ENCODE measurements at places on chromosomes 1 and 21.

- DNase-seq: no peak
These were observed 953 bp downstream of the PTPRU start for GRCh38 chr1:29237129-29237821.

- DNase-seq: no peak
These were observed 477.5 kb downstream of the PTPRU start for GRCh38 chr1:29713857-29714256.

GRCh38 chr1:11707621-11708276 is 16.2 kb downstream of the DRAXIN start:
- DNase-seq: no peak

DNA sequence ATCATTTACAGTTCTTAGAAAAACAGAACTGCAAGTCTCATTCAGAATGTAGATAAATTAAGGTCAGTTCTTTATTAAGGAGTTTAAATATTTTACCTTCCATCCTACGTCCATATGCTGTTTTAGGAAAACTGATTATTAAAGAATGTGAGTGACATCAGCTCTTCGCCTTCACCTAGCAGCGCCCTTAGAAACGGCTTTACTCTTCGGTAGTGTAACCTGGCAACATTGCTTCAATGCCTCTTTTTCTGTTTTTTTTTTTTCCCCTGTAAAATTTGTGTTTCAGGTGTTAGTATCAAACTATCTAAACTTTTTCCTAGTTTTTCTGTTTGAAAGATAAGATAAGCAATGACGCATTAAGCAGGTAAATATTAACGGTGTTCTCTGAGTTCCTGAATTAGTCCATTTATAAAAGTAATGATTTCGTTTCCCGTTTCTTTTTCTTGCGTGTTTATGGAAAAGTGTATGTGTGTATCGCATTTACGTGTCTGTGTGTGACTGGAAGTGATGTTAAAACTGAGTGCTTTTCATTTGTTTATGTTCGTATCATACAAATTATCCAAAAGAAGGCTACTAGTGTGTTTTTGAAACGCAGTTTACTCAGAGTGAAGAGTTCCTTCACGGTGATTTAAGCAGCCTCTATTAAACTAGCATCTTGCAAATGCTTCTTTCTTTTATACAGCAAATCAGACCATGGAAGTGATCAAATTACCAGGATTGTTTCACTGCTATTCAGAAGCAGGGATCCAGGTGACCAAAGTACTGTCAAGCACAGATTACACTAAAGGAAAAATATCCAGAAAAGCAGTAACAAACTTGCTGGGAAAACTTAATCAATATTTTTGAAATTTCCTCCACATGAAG is 139.0 kb downstream of the SDCCAG8 start:
- DNase-seq: no peak

DNA sequence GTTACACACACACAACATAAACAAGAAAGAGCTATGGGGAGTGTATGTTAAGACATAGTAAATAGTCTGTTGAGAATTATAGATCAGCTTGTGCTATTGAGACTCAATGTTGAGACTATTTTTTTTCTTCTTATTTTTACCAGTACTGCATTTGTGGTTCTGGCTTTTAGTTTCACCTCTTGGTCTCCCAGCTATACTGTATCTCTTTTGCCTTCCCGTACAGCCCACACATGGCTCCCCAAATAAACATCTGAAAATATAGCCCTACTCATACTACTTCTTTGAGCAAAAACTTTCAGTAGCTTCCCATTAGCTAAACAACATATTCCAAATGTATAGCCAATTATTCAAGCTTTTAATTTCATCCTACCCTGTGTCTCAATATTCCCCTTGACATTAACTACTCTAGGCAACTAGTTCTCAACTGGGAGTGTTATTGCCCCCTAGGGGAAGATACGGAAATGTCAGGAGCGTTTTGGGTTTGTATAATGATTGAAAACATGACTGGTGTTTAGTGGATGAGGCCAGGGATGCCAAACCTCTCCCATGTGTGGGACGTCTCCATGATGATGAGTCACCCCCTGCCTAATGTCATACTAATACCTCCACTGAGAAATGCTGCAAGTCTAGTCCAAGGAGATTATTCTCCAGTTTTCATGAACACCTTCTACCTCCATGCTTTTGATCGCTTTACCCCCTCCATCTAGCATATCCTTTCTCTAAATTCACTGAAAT is 6.8 kb downstream of the RPE65 start:
- DNase-seq: peak; percentile 19

DNA sequence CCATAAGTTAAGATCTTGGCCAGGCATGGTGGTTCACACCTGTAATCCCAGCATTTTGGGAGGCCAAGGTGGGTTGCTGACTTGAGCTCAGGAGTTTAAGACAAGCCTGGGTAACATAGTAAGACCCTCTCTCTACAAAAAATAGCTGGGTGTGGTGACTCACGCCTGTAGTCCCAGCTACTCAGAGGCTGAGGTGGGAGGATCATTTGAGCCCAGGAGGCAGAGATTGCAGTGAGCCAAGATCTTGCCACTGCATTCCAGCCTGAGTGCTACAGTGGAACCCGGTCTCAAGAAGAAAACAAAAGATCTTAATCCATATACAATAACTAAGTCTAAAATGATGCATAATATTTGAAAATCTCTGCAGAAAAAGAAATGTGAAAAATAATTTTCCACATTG is 165.5 kb upstream of the NR5A2 start:
- no peak for DNase-seq

- DNase-seq: no peak
These were observed 34.4 kb upstream of the SPAG17 start for GRCh38 chr1:118219438-118219837.

GRCh38 chr1:245715970-245716369 is 561.2 kb downstream of the KIF26B start:
- DNase-seq: no peak

DNA sequence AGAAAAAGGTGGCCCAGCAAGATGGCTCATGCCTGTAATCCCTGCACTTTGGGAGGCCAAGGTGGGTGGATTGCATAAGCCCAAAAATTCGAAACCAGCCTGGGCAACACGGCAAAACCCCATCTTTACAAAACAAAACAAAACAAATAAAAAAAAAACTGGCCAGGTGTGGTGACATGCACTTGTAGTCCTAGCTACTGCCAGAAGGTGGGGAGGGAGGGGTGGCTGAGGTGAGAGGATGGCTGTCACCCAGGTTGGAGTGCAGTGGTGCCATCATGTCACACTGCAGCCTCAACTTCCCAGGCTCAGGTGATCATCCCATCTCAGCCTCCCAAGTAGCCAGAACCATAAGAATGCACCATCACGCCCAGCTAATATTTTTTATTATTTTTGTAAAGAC is 22.8 kb downstream of the RERE start:
- DNase-seq: no peak

DNA sequence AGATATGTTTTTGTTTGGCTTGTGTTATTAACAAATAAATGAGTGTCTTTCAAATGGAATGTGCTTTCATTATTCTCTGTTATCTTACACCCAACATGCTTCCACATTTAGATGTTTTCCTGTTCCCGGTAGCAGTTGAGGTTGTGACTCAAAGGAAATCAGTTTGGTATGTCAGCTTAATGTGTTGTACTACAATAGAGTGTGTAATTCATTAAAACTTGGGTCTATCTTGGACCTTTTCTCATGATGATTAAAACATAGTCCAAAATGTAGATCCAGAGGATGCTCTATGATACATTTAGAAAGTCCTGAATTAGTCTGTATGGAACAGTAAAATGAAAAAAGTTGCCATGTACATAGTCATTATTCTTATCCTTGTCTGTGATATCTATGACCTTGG is 26.7 kb downstream of the RTCA start:
- no peak for DNase-seq

- no peak for DNase-seq
These were observed 53.6 kb upstream of the SSBP3 start for GRCh38 chr1:54459726-54460191.

DNA sequence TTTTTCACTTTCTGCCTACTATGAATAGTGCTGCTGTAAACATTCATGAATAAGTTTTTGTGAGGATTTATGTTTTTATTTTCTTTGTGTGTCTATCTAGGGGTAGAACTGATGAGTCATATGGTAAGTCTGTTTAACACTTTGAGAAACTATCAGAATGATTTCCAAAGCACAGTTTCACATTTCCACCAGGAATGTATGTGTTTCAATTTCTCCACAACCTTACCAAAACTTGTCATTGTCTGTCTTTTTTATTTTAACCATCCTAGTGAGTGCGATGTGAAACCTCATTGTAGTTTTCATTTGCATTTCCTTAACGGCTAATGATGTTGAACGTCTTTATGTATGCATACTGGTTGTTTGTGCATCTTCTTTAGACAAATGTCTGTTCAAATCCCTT is 23.5 kb downstream of the RNASEL start:
- no peak for DNase-seq

DNA sequence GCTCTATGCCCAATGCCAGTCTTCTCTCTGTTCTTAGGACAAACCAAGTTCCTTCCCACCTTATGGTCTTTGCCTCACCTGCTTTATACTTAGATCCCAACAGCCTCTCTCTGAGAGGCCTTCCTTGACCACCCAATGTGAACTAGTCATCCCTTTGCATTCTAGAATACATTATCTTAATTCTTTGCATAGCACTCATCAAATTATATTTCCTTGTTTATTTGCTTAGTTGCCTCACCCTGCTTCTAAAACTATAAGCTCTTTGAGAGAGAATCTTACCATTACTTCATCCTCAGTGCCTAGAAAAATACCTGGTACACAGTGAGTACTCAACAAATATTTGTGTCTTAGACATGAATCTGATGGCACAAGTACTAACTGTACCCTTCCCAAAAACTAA is 8.0 kb downstream of the PIGP start:
- DNase-seq: no peak

- no peak for DNase-seq
These were observed 16.9 kb downstream of the AVPR1B start for GRCh38 chr1:206100226-206100815.

GRCh38 chr1:81032374-81032773 is 768.4 kb upstream of the ADGRL2 start:
- DNase-seq: no peak

DNA sequence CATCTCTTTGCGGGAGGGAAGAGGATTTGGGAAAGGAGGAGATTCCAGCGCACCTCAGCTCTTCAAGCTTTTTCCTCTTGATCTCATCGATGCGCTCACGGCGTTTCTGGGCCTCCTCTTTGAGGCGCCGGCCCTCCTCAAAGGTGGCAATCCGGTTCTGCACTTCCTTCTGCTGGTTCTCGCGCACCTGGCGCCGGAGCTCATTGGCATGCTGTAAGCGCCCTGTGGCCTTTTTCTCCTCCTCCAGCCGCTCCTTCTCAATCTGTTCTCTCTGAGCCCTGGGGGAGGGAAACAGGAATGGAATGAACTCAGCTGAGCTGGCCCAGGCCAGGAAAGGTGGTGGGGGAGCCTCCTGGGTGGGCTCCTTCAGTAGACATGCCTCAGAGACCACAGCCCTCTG is 10.4 kb upstream of the VSIG8 start:
- DNase-seq: no peak

- DNase-seq: no peak
These were observed 730 bp downstream of the NOS1AP start for GRCh38 chr1:162070094-162070748.

DNA sequence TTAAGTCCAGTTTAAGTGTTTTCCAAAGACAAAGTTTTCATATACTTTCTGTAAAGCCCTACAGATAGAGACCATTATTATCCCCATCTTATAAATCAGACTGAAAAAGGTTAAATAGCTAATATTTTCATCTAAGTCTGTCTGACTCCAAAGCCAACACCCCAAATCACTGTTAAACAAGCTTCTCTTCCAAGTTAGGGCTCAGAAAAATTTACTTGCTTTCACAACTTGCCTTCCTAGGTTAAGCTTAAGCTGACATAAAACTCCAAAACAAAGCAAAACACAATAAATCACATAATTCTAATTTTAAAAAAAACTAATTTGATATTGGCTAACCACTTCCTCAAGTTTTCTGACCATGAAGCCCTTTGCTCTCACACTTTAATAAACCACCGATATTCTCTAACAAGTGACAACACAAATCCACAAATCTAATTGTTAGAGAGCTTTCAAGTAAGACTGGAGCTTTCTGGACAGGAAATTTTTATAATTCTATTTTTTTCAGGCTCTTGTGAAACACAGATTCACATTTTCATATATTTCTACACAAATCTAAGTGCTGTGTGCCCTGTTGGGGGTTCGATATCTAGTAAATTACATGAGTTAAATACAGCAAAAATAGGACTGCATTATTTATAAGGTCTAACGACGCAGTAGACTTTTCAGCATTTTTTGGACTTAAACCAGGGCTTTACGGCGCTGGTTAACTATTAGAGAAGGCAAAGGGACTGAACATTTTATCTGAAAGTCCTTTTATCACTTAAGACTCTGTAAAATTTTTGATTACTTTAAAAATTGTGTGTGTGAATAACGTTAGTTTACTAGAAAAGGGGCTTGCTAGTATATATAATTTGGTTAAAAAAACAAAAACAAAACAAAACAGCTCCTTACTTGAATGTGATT is 2.1 kb downstream of the GNG12 start:
- DNase-seq: no peak

DNA sequence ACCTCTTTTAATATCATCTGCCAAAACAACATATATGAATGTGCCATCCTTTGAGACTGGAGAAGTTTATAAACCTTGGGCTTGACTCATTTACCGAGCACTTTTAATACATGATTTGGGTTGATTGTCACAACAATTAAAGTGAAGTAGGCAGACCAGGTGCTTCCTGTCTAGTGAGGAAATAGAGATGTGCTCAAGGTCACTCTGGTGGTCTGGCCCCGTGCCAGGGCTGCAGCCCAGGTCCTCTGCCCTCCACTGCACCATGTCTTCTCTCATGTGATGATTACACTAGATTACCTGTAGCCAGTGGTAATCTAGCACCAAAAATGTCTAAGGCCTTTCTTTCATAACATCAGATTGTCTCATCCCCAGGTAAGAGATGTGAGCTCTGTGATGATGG is 61.8 kb upstream of the LAMC2 start:
- no peak for DNase-seq

- DNase-seq: no peak
These were observed 2.4 kb upstream of the CGN start for GRCh38 chr1:151508833-151509232.
